HuH-7.5 (cell line): ENCODE measurements at places on chromosomes 6 and 20.

- DNase-seq: no peak
These were observed 35.7 kb downstream of the KCNB1 start for GRCh38 chr20:49446808-49447207.

DNA sequence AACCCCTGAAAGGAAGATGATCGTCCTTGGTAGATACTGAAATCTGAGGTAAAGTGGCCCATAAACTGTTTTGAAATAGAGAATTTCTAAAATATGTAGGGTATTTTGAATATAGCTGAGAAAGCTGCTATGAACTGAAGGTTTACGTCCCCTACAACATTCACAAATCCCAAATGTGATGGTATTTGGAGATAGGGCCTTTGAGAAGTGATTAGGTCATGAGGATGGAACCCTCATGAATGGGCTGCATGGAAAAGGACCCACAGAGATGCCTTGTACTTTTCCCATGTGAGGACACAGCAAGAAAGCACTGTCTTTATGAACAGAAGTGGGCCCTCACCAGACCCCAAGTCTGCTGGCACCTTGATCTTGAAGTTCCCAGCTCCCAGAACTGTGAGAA is 6.8 kb upstream of the PNISR start:
- DNase-seq: no peak

DNA sequence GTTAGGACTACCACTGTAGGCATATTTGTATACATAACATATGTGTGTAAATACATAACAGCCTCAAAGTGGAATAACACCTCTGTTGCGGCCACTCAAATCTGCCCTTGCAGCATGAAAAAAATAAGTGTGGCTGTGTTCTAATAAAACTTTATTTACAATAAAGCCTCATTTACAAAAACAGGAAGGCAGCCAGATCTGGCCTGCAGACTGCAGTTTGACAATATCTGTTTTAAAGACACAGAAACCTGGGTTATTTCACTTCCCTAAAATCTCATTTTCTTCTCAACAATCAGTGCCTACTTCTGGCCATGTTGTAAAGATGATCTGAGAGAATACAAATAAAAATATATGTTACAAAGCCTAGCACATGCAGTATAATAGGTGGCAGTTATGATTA is 53.9 kb upstream of the SCML4 start:
- DNase-seq: no peak

- no peak for DNase-seq
These were observed 77.9 kb upstream of the DOK5 start for GRCh38 chr20:54397292-54398140.

- no peak for DNase-seq
These were observed 3.4 kb upstream of the BHLHE23 start for GRCh38 chr20:63009988-63010769.

DNA sequence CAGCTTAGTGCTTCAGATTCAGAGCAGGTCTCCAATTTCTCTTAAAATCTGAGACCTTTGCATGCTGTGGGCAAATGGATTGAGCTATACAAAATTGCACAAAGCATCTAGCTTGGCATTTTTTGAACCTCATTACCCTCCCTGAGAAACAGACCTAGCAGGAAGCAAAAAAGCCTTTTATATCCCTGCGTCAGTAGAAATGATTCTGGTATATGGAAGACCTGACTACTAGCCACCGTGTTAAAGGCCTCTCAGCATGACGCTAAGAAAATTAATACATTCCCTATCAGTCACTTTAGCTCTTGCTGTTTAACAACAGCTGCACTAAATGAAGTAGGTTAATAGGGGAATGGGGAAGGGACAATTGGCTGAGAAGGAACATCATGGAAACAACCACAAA is 110.7 kb upstream of the SMLR1 start:
- no peak for DNase-seq

DNA sequence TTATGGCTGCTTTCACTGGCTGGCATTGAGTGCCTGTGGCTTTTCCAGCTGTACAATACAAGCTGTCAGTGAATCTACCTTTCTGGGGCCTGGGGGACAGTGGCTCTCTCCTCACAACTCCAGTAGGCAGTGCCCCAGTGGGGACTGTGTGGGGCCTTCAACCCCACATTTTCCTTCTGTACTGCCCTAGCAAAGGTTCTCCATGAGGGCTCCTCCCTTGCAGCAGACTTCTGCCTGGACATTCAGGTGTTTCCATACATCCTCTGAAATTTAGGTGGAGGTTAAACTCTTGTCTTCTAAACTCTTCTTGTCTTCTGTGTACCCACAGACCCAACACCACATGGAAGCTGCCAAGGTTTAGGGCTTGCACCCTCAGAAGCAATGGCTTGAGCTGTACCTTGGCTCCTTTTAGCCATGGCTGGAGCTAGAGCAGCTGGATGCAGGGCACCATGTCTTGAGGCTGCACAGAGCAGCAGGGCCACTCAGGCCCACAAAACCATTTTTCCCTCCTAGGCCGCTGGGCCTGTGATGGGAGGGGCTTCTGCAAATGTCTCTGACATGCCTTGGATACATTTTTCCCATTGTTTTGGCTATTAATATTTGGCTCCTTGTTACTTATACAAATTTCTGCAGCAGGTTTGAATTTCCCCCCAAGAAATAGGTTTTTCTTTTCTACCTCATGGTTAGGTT is 9.6 kb downstream of the PEX7 start:
- no peak for DNase-seq

DNA sequence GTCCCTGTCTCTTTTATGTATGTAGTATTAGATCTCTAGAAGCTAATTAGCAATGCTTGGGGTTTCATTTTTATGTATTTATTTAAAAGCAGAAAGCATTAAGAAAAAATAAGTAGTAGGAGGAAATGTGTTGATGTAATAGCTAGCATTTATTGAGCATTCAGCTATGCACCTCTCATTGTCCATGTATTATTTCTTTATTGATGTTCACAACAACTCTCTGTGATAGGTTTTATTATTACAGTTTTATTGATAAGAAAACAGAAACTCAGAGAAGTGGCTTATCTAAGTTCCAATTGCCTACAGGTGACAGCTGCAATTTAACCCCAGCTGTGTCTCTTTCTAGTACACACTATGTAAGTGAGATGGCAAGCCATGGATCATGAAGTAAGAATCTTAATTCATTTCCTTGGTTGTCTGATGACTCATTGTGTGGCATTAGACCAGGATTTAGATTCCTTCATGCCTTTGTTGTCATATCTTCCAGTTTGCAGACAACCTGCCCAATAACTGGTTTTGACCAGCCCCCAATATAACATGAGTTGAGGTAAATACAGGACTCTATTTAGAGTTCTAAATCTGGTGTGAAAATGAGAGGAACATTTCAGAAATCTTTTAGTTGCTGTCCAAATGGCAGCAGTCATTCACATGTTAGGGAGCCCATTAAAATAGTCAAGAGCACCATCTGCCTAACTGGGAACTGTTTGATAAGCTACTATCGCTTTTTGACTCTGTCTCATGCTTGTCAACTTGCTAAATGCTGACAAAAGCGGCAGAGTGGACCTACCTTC is 170.8 kb upstream of the PHACTR1 start:
- no peak for DNase-seq

- DNase-seq: no peak
These were observed 491 bp downstream of the GNMT start for GRCh38 chr6:42961020-42961470.

- no peak for DNase-seq
These were observed 16.3 kb downstream of the TMEM170B start for GRCh38 chr6:11553824-11554223.

DNA sequence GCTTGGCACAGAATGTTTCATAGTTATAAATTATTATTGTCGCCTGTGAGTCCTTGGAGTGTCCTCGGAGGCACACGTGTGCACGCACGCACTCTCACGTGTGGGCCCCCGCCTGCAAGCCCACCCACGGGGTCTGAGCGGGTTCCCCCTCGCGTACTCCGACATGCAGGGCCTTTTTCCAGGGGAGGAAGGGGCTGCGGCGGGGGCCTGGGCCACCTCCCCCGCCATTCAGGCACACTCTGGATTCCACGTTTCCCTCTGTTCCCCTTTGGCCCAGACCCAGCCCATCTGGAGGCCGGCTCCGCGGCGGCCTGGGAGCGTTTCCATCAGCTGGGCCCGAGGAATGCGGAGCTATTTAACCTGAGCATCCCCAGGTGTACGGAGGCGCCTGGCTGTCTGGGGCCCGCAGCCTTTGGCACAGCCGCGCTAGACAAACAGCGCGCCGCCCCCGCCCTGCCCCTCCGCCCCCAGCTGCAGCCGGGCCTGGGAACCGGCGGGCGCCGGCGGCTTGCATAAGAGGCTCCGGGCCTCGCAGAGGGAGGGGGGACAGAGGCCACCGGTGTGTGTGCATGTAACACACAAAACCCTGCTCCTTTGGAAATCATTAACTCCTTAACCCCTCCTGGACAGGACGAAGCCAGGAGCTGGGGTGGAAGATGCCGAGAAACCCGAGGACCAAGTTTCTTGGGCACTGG is 3.3 kb downstream of the ID1 start:
- peak; percentile 96 for DNase-seq

GRCh38 chr6:82073484-82073883 is 174.1 kb downstream of the IBTK start:
- no peak for DNase-seq

DNA sequence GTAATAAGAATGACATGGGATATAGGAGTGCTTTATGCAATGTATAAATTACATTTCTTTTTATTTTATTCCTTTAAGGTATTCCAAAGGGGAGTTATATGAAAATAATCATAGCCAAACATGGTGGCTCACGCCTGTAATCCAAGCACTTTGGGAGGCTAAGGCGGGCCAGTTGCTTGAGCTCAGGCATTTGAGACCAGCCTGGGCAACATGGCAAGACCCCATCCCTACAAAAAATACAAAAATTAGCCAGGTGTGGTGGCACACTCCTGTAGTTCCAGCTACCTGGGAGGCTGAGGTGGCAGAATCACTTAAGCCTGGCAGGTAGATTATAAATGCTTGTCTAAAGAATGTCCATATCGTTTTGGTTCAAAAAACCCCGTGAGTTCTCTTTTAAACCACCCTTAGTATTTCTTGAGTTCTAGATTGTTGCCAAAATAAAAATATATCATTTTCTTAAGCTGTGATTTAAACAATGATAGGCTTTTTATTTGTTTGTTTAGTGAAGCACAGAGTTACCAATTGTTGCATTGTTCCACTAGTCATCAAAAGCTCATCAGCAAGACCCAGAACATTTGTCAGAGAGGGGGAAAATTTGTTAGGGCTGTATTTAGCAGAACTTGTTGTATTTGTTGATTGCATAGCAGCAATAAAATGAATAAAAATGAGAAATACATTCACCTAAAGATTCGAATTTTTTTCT is 146.2 kb downstream of the KHDC1L start:
- no peak for DNase-seq

DNA sequence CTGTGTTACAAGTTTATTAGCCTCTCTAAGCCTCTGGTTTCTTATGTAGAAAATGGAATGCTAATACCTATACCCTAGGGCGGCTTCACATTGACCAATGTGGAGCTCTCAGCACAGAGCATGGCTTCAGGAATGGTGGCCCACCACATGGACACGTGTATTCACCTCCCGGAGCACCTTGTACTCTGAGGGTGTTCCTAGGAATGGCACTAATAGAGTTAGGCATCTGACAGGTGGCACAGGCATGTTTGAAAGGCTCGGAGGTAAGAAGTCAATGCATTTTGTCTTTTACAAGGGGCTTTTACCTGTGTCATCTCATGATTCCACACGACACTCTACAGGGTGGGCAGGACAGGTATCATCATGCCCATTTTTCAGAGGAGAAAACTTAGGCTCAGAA is 5.3 kb upstream of the TGM3 start:
- no peak for DNase-seq

DNA sequence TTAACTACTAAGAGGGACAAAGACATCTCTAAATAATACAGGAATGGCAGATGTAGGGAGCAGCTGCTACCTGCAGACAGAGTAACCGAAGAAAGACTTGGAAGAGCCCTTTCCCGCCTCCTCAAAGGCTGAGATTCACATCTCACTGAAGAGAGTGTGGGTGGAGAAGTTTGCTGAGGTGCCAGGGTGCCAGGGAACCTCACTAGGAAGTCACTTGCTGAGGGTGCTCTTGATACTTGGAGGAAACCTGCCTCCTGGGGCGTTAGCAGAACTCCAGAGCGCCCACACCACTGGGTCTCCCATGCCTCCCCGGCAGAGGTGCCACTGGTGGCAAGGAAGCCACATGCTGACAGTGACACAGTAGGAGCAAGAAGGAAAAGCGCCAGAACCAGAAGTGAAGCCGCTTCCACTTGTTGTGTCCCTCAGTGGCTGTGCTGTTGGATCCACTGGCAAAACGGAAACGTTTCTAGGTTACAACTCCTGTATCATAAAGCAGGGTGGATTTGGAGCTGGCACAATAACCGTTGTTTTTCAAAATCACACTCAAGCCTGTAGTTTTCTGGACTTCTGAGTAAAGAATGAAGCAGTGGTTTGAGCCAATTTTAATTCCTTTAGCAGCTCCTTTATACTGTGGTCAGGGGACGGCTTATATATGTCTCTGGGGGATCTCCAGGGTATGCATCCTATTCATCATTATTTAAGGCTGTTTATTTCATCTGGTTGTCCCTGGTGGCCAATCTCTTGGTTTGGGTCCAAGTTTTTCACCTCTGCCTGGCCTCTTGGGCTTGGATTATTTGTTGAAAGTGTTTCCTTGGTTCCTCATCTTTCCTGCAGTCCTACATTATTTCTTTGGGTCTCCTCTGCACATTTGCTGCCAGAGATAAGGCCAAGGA is 64.5 kb downstream of the CDC5L start:
- DNase-seq: no peak

GRCh38 chr6:145506565-145506964 is 228.8 kb downstream of the EPM2A start:
- no peak for DNase-seq

- no peak for DNase-seq
These were observed 2.8 kb downstream of the CITED2 start for GRCh38 chr6:139371421-139372203.

DNA sequence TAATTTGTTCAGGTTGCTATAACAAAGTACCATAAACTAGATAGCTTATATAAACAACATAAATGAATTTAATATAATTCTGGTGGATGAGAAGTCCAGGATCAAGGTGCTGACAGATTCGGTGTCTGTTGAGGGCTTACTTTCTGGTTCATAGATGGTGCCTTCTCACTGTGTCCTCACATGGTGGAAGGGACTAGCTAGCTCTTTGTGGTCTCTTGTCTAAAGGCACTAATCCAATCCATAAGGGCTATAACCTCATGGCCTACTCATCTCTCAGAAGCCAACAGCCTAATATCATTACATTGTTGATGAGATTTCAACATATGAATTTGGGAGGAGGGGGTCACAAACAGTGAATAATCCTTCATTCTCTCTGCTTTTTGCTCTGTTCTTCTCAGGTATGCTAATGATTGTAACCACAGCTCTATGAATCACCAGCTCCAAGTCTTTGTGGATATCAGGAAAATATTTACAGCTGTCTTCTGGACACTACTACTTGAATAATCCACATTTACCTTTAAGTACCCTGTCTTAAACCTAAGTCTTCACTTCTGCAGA is 122.3 kb downstream of the NKAIN2 start:
- DNase-seq: no peak

DNA sequence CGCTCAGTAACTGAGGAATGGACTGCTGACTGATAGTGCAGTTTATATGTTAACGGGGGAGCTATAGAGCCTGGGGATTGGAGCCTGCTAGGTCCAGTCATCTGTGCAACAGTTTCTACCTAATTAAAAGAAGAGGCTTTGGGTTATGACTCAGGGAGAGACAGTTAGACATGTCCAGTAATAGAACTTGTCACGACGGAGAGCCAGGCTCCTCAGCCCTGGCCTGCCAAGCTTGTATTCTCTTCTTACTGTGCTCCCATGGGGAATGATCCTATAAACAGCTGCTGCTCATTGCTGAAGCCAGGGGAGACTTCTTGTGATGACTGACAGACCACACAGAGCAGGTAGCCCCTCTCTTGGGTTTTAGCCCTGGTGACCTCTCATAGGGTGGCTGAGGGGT is 69.3 kb downstream of the SYNJ2 start:
- DNase-seq: no peak

GRCh38 chr20:2834401-2835110 is 5.9 kb downstream of the PCED1A start:
- no peak for DNase-seq
